Effector CD4-positive, alpha-beta T cell (primary cell): ENCODE measurements at places on chromosomes 5 and 9.

GRCh38 chr5:96033116-96033515, 71.5 kb upstream of the ELL2 start:
- DNase-seq, result no peak

DNA sequence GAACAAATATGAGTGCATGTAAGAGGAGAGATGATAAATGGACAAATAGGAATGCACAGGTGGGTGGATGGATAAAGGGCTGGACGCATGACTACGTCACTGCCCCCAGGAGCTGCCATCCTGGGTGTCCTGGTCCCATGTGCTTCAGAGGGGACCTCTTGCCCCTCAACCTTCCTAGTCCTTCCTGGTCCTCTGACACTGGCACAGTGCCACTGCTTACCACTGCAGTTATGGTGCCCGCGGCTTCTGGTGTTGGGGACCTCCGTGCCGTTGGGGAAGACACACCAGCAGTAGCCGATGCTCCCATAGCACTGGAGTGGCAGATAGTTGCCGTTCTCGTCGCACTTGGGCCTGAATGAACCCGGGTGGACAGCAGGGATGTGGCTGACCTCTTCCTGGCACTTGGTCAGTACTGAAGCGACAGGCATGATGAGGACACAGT, 9.8 kb downstream of the CD74 start:
- DNase-seq, result no peak

- no peak for DNase-seq
Observed at GRCh38 chr9:120742951-120743416, 28.7 kb upstream of the MEGF9 start.

GRCh38 chr5:136677217-136677616, 311.9 kb upstream of the TRPC7 start:
- DNase-seq, result no peak

- DNase-seq, result no peak
Observed at GRCh38 chr9:82124090-82124489, 135.5 kb downstream of the SPATA31D1 start.
